ENCODE measurements at places on chromosomes 7 and 10.

GRCh38 chr7:148615085-148615730, 24.6 kb downstream of the C7orf33 start:
- DNase-seq = no peak

DNA sequence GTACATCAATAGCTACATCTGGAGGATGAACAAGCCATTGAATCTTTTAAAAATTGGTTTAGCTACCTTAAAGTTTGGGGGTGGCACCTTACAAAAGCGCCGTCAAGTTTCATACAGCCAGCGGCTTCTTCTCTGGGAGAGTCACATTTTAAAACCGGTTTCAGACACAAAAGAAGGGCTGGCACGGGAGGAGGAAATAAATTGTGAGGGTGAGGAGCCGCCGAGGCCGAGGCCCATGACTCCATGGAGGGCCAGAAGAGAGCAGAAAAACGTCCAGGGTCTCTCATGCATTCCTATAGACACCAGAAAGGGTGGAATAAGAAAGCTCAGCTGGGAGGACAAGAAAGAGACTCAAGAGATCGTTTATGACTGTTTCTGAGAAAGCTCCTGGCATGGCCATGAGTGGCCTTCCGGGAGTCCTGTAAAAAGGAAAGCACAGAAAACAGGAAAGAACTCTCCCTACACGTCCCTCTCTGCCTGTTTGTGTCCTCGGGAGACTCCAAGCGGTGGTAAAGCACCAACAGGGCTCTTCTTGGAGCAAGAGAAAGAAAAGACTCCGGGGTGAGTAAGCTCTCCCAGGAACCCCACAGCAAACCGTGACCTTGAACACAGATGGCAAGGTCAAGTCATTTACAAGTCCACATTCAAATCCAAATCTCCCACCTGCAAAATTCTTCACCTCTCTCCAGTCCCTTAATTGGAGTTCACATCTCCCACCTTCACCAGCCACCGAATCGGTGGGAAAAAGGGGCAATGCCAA, 1.8 kb downstream of the FRAT2 start:
- peak; percentile 88 for DNase-seq

GRCh38 chr7:39949971-39950472, at the start of gene CDK13:
CDK13 (plus strand) TSS chr7:39950256; CDS start chr7:39950642, 386 bp downstream.
- peak; percentile 92 for DNase-seq

GRCh38 chr10:132713421-132714095, 72.4 kb downstream of the NKX6-2 start:
- DNase-seq = no peak

GRCh38 chr10:69902835-69903535, 101.3 kb downstream of the COL13A1 start:
- DNase-seq = no peak

DNA sequence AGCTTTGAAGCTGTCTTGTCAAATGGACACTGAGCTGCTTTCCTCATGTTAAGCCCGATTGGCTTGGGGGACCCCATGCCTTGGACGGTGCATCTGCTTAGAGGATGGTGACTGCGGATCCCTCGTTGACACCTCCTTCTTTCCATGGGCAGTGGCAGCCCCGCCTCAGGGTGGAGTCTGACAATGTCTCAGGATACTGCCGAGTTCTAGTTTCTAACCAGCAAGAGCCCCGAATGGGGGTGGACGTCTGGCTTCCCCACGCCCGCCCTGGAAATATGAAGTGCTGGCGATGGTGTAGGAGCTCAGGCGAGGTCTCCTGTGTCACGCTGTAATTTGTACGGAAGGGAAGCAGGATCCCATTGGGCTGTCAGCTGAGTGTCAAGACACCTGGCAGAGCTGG, 106.2 kb upstream of the CTBP2 start:
- no peak for DNase-seq

DNA sequence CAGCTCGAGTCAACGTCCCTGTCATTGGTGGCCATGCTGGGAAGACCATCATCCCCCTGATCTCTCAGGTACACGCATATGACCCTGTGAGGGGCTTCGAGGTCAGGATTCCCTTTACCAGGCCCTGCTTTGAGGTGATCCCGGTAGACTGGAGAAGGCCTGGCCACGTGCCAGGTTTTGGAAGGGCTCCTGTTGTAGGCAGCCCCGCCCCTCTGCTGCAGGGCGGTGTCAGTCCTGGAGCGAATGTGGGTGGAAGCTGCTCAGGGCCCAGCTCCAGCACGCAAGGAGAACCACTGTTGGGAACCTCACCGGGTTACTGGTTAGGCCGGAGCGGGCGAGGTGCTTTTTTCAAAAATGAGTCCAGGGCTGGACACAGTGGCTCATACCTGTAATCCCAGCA, 15.6 kb downstream of the MDH2 start:
- DNase-seq = no peak
